Neuronal stem cell (in vitro differentiated cells): ENCODE measurements at places on chromosomes 2 and 18.

DNA sequence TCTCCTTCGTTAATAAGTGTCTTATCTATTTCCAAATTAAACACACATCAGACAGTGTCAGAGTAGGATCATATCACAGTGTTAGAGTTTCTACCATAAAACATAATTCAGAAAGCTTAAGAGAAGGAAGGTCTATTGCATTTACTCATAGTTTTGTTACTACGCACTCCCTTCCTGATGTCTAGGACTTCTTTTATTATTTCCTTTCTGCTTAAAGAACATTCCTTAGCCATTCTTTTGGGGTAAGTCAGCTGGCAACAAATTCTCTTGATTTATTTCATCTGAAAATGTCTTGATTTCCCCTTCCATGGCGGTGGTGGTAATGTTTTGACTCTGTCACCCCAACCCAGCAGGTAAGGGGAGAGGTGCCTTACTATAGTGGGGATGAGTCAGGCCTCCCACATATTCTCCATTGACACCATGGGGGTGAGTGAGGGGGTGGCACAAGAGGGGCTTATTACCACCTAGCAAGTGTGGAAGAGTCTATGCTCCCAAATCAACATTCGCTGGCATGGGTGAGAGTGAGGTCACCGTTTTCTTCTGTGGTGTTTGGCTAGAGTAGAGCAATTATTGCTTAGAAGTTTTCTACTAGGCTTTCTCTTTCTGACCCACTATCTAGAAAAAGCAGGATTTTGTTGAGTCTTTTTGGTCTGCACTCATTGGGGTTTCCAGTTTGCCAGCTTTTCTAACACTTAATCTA is 29.9 kb downstream of the ABCB11 start:
- DNase-seq: no peak
- no peaks in the 10 kb centered on the region for H3K4me1 ChIP-seq
- H3K27me3 ChIP-seq: no peaks in the 10 kb centered on the region
- no peaks in the 10 kb centered on the region for H3K36me3 ChIP-seq
- H3K4me3 ChIP-seq: no peak overlapping the region

GRCh38 chr2:129092956-129093355 is 774.3 kb upstream of the HS6ST1 start:
- H3K27me3 ChIP-seq: no peaks in the 10 kb centered on the region
- no peaks in the 10 kb centered on the region for H3K36me3 ChIP-seq
- H3K27ac ChIP-seq: no peak overlapping the region
- no peak overlapping the region for H3K4me3 ChIP-seq
- no peak for DNase-seq

DNA sequence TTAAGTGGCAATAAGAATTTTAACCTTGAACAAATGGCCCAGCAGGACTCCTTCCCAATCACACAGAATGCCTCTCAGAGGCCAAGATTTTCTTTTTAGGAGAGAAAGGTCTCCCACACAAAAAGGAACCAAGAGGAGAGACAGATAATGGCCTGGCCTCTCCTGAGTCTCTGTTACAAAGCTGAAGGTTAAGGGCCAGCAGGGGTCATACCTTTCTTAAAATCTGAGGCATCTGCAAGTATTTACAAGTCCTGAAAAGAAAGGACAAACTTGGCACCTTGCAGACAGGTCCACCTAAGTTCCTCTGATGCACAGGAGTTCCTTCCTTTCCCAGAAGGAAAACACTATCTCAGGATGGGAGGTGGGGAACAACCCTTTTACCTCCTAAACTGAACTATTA is 142.3 kb downstream of the TMEM163 start:
- H3K4me3 ChIP-seq: no peak overlapping the region
- no peaks in the 10 kb centered on the region for H3K27me3 ChIP-seq
- DNase-seq: no peak
- no peaks in the 10 kb centered on the region for H3K36me3 ChIP-seq
- no peak overlapping the region for H3K27ac ChIP-seq

DNA sequence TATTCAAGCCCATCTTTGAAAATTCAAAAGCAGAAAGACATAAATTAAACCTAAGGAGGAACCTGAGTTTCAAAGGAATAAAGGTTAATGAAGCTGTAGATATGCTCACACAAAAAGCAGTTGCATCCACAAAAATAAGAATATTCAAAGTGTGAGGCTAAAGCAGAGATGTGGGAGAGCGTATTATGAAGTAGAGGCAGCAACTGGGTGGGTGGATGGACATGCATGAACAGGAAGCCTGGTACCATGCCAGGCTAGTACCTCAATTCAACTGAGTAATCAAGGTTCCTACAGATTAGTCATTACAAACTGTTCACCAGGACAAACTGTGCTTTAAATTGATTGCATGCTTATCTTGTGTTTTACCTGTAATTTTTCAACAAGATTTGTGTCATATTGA is 330.0 kb upstream of the PKDCC start:
- H3K4me1 ChIP-seq: peaks cover 3% of the 10 kb centered on the region
- H3K27me3 ChIP-seq: no peaks in the 10 kb centered on the region
- no peaks in the 10 kb centered on the region for H3K36me3 ChIP-seq
- no peak overlapping the region for H3K4me3 ChIP-seq
- H3K27ac ChIP-seq: no peak overlapping the region

DNA sequence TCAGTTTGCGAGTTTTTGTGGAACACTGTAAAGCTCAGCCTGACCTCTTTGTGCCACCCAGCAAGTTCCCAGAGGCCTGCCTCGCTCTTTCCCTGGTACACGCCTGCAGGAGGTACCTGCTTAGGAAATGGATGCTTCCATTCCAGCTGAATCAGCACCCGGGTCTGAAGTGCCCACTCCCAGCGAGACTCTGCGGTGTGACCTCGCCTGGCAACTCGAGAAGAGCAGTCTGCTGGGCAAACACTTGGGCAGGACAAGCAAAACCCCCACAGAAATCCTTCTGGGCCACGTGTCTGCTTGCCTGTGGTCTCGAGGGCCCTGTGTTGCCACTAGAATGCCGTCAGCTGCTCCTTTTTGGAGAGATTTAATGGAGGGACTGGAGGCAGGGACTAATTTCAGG is 127.6 kb downstream of the MAPK4 start:
- no peak for DNase-seq
- no peak overlapping the region for H3K27ac ChIP-seq
- H3K27me3 ChIP-seq: no peaks in the 10 kb centered on the region
- H3K4me1 ChIP-seq: peaks cover 11% of the 10 kb centered on the region

DNA sequence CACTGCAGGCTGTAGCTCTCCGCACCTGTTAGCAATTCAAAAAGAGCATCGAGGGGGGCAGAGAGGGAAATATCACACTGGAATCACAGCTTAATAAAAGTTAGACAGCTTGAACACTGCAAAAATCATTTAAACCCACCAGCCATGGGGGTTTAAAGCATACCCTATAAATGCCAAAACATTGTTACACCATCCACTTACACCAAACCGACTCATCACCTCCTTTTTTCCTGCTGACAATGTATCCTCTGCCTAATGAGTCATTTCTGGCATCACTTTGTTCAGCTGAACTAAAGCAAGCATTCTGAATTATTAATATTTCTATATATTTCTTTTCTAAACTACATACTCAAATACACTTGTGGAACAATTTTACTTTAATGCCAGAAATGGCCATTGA is 21.6 kb downstream of the MC4R start:
- no peaks in the 10 kb centered on the region for H3K36me3 ChIP-seq
- H3K27me3 ChIP-seq: no peaks in the 10 kb centered on the region
- H3K4me3 ChIP-seq: no peak overlapping the region
- no peak overlapping the region for H3K27ac ChIP-seq
- DNase-seq: no peak
- no peaks in the 10 kb centered on the region for H3K4me1 ChIP-seq

DNA sequence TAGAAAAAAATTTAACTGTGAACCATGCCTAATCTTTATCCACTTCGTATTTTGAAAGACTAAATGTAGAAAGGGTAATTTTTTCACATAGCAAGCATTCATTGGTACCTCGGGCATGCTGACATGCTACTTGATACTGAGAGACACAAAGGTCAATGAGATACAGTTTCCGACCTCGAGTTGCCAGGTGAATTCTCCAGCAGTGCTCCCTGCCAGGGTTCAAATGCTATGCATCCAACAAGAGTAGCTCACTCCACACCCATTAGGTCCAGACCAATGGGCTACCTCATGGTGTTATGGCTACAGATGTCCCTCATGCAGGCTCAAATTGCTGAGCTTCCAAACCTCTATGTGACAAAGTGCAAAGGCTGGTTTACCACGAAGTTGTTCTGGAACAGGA is 305.8 kb downstream of the PIEZO2 start:
- H3K4me1 ChIP-seq: no peaks in the 10 kb centered on the region
- H3K36me3 ChIP-seq: no peaks in the 10 kb centered on the region
- H3K27ac ChIP-seq: no peak overlapping the region

GRCh38 chr2:881204-881918 is 69.3 kb upstream of the SNTG2 start:
- H3K27ac ChIP-seq: no peak overlapping the region
- DNase-seq: no peak
- no peak overlapping the region for H3K4me3 ChIP-seq

- H3K4me3 ChIP-seq: no peak overlapping the region
- H3K27ac ChIP-seq: no peak overlapping the region
- H3K27me3 ChIP-seq: no peaks in the 10 kb centered on the region
- no peak for DNase-seq
Measured at GRCh38 chr18:28735731-28736130, 558.8 kb upstream of the CDH2 start.

DNA sequence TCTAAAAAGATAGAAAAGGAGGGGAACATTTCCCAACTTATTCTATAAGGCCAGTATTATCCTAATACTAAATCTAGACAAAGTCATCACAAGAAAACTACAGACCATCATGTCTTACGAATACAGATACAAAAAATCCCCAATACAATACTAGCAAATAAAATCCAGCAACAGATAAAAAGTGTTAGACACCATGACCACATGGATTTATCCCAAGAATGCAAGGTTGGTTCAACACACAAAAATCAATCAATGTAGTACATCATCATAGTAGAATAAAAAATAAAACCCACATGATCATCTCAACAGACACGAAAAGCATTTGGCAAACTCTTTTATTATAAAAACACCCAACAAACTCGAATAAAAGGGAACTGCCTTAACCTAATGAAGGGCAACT is 18.5 kb downstream of the SLC66A2 start:
- peaks cover 2% of the 10 kb centered on the region for H3K27me3 ChIP-seq
- no peak for DNase-seq
- H3K4me1 ChIP-seq: no peaks in the 10 kb centered on the region
- no peak overlapping the region for H3K4me3 ChIP-seq
- H3K36me3 ChIP-seq: peaks cover 53% of the 10 kb centered on the region
- no peak overlapping the region for H3K27ac ChIP-seq

DNA sequence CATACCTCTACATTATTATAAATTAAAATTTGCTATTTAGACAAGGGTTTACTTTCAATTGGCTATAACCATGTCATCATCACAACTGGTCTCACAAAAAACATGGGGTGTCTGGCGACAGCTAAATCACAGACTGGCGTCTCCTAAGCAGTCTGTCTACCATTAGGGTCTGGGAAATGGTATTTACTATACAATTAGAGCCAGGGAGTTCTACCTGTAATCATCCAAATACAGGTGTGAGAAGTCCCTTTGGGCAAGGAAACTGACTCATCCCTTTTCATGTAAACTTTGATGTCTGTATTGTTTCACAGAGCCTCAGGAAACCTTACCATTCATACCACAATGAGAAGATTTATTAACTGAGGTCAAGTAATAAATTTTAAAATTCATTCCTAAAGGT is 126.7 kb downstream of the OLA1 start:
- H3K27me3 ChIP-seq: no peaks in the 10 kb centered on the region
- no peak overlapping the region for H3K4me3 ChIP-seq
- H3K36me3 ChIP-seq: no peaks in the 10 kb centered on the region
- peaks cover 42% of the 10 kb centered on the region for H3K4me1 ChIP-seq
- H3K27ac ChIP-seq: no peak overlapping the region
- no peak for DNase-seq

DNA sequence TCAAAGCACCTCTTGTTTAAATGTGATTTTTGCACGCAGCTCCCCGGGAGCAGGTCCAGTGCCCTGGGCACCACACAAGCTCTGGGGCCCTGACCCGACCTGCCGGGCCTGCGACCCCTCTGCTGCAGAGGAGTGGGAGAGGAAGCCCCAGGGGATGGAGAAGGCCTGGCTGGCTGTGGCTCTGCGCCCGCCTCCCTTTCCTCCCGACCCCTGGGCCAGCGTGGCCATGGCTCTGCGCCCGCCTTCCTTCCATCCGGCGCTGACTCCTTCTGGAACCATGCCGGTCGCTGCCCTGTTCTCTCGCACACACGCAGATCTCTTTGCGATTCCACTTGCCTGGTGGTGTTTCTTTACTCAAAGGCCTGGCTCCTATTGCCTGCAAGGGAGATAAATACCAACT is 166.5 kb upstream of the SALL3 start:
- peaks cover 12% of the 10 kb centered on the region for H3K4me1 ChIP-seq
- H3K4me3 ChIP-seq: no peak overlapping the region
- DNase-seq: no peak
- no peak overlapping the region for H3K27ac ChIP-seq

DNA sequence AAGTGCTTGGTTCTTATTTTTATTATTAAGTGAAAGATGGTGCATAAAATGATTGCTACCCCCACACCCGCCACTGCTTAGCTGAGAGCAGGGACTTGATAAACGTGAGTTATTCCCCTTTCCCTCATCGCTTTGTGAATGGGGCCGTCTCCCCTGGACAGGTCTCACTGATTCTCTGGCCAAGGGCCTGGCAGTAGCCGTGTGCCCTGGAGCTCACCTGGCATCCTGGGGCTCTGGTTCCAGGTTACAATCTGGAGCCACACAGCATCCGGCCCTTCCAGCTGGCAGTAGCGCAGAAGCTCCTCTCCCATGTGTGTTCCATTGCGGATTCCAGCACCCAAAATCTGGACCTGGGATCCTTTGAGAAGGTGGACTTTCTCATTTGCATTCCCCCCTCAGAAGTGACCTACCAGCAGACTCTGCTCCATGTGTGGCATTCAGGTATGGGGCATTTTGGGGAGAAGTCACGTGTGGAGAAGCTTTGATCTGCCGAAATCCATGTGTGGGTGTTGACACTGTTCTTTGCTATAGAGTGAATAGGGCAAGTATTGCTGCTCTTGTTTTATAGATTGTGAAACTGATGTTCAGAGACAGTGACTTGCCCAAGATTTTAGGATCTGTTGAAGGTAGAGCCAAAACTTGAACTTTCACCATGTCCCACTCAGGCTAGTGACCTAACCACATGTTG is 63.8 kb downstream of the GREB1 start:
- no peaks in the 10 kb centered on the region for H3K4me1 ChIP-seq
- DNase-seq: no peak
- no peak overlapping the region for H3K4me3 ChIP-seq
- peaks cover 93% of the 10 kb centered on the region for H3K36me3 ChIP-seq

- DNase-seq: no peak
- no peak overlapping the region for H3K27ac ChIP-seq
- H3K4me3 ChIP-seq: no peak overlapping the region
Measured at GRCh38 chr2:232315923-232316299, 62.6 kb upstream of the ALPP start.

GRCh38 chr2:202278036-202278760 is 12.6 kb downstream of the NOP58 start:
- no peaks in the 10 kb centered on the region for H3K4me1 ChIP-seq
- H3K27me3 ChIP-seq: no peaks in the 10 kb centered on the region
- no peak overlapping the region for H3K27ac ChIP-seq
- H3K36me3 ChIP-seq: peaks cover 84% of the 10 kb centered on the region
- no peak overlapping the region for H3K4me3 ChIP-seq
- no peak for DNase-seq

- peaks cover 31% of the 10 kb centered on the region for H3K4me1 ChIP-seq
- H3K4me3 ChIP-seq: no peak overlapping the region
- no peaks in the 10 kb centered on the region for H3K36me3 ChIP-seq
- no peaks in the 10 kb centered on the region for H3K27me3 ChIP-seq
- peak overlapping the region; percentile 27 for H3K27ac ChIP-seq
- DNase-seq: no peak
Measured at GRCh38 chr2:215772634-215773563, 240.5 kb downstream of the MREG start.
